ENCODE measurements at places on chromosomes 2 and 18.

DNA sequence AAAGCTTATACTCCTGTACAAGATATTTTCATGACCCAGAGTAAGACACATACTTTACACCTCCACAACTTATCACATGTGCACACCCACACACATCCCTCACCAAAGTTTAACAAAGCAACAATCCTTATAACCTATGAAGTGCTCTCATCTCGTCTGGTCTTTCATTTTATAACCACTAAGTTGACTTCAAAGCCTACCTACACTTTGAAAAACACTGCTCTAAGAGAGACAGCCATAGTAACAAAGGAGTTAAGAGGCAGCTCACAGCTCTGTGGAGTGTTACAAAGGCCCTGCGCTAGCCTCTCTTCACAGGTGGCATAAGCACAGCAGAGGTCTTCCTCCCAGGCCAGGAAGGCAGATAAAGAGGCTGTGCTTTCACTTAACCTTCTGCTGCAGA, 69.7 kb upstream of the TMEM200C start:
- DNase-seq: no peak

DNA sequence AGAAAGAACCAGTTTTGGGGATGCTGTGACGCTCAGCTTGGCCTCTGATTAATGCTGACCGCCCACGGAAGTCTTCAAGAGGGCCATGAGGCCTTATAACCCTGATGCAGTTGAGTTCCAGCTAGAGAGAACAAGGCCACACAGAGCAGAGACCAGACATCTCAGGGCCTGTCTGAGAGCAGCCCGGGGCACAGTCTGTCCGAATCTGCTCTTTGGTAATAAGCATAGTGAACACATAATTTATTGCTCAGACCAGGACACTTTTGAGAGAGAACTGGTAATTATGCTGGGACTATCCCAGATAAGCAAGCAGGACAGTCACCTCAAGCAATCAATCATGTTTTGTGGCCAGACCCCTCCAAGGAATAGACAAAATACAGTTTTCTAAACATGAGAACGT, 68.5 kb downstream of the STPG4 start:
- DNase-seq: no peak

- no peak for DNase-seq
Measured at GRCh38 chr2:126494593-126494992, 161.4 kb upstream of the GYPC start.

DNA sequence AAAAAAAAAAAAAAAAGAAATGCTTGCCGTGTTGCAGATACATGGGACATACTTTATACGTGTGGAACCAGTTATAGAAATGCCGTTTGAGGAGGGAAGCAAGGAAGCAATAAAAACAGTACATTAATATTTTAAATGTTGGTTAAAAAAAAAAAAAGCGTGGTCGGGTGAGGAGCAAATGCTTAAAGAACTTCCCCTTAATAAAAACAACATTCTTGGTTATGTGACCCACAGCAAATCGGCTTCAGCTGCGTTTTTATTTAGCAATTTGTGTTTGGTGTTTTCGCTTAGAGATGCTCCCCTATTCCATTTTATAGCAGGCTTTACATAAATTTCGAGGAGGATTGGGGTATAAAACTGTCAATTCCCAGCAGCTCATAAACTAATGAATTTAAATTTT, 223.6 kb downstream of the LRRTM1 start:
- no peak for DNase-seq

All from brain pericyte (primary cell).